Activated naive CD4-positive, alpha-beta T cell treated with Interleukin-2 at 50 U/mL for 16 hours (primary cell): ENCODE measurements at places on chromosomes 5 and 9.

- DNase-seq = no peak
These were observed 16.7 kb upstream of the HSPB3 start for GRCh38 chr5:54438620-54439389.

DNA sequence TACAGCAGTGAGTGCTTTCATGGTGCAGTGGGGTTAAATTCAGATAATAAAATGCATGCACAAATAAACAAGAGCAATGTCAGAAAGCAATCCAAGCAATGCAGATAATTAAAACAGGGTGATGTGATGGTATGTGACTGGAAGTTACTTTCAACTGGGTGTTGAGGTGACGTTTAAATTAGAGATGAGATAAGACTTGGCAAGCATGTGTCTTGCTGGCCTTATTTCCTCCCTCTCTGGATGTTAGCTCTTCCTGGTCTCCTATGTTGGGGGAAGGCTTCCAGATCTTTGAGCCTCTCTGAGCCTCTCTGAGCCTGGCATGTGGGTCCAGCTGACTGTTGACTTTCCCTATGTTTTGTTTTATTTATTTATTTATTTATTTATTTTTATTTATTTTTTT is 54.4 kb downstream of the DOCK2 start:
- DNase-seq = no peak

DNA sequence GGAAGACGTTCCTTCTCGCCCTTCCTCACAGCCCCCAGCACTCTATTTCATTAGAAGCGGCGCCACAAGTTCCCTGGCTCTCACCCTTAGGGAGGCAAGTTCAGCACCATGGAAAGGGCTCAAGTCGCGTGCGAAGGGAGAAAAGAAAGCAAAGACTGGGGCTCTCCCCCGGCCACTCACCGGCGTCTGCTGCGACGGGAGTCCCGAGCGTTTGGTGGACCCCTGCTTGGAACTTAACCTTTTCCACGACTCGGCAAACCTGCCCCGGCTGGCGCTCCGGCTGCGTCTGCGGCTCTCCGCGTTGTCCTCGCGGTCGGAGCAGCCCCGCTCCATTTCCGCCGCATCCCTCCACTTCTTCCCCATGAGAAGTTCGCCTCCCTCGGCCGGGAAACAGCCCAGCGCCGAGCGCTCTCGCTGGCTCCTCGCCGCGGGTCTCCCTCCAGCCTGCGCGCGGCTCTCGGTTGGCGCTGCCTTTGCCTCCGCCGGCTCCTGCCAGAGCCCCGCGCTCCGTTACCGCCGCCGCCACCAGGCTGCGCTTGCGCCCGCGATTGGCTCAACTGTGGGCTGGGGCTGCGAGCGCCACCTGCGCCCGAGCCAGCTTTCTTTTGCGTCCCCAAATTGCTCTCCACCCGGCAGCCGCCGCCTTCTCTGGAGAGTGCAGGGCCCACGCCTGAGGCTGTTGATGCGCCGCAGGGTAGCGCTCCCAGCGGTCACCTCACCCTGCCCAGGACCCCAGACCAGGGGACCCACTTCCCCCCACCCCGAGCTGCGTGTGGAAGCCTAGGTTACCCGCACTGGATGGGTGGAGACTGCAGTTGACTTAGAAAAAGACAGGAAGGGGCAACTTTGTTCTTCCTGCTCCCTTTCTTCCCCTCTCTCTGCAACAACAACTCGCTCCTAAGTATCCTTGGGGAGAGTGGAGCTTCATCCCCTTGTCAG is 321.6 kb downstream of the CEMIP2 start:
- peak; percentile 15 for DNase-seq

DNA sequence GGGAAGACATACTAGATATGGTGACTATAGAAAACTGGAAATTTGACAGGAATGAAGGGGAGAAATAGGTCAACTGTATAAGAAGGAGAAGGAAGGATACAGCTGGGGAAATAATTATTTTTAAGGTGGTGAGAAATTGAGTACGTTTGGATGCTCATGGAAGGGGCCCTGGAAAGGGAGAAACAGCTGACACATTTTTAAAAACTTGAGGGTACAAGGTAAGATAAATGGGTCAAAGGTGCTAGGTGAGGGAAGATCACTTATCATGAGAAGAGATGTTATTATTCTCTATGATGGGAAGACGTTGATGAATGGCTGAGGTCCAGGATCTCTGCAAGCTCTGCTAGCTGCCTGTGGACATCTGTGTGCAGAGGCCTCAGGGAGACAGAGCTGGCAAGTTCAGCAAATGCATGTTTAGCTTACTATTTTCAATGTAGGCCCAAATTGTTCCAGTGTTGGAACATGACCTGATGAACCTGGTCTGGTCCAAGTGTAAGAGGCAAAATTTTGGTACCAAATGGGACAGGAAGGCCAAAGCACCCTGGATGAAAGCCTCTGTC is 181.7 kb downstream of the MTRR start:
- no peak for DNase-seq

GRCh38 chr9:29773676-29774075 is 2200.4 kb upstream of the C9orf72 start:
- DNase-seq = no peak

- no peak for DNase-seq
These were observed 18.9 kb downstream of the KIF24 start for GRCh38 chr9:34310215-34310614.

- no peak for DNase-seq
These were observed at the start of gene PPP1R26 for GRCh38 chr9:135479469-135480052. Gene PPP1R26 (plus strand): TSS chr9:135479782. CDS start chr9:135484511, 4,729 bp downstream.

GRCh38 chr5:139181835-139182452 is 16.2 kb downstream of the SIL1 start:
- no peak for DNase-seq

DNA sequence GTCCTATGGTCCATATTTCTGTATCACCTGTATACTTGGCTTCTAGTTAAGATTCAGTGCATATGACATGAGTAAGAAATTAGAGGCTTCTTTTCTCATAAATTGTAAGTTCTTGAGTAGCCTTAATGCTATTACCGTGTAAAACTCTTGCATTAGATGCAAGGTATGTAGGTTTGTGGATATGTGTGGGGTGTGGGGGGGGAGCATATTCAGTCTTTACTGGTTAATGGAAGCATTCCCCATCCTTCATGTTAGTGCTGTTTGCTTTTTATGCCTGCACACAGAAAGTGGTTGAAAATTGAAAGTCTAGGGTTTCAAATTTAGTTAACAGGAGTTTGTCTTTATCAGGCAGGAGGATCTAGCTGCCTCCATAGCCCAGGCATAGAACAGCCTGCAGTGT is 16.1 kb downstream of the RAI14 start:
- DNase-seq = no peak
